Right cardiac atrium (tissue), 5 donors: ENCODE measurements at places on chromosomes 5 and 9. TPM values are rescaled to one million over a fixed set of nuclear protein-coding genes. Genes with fewer than 3 reads are reported as not detected.
A peak's percentile ranks its signal among the peaks of the same experiment; 100 is the strongest.

- peak; percentile 68 for DNase-seq
Observed at GRCh38 chr5:176639981-176640380, 7.3 kb upstream of the TSPAN17 start.

- DNase-seq = no peak
Observed at GRCh38 chr9:98038958-98039357, 17.6 kb upstream of the NANS start.

DNA sequence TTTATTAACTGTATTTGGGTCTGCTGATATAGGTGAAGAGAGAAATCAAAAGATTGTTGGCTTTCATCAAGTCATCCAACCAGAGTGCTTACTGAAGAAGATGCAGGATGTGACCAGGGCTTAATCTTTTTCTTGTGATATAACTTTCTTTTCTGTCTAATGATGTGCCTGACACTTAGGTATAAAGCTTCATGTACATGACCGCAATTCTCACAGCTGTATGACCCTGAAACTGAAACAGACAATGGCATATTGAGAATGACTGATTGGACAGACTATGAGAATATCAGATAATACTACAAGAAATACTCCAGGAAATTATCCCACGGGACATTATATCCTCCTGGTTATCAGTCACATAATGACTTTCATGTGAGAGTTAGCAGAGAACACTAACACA, 32.5 kb upstream of the FAM174A start:
- no peak for DNase-seq

DNA sequence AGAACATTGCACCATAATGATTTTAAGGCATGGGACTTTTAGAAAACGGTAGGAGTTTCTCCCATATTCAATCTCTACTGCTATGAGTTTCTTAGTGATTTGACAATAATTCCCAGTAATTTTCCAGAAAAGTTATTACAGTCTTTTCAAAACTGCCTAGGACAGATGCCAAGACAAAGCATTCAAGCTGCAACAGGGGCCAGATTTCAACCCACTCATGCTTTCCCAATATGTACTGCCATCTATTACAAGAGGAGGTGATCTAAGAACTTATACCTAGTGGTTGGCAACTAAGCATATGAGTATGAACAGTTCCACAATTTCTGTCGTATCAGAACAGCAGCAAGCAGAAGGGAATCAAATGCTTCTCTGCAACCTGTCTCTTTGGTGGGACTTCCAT, 95.1 kb upstream of the TMED7 start:
- DNase-seq = no peak

DNA sequence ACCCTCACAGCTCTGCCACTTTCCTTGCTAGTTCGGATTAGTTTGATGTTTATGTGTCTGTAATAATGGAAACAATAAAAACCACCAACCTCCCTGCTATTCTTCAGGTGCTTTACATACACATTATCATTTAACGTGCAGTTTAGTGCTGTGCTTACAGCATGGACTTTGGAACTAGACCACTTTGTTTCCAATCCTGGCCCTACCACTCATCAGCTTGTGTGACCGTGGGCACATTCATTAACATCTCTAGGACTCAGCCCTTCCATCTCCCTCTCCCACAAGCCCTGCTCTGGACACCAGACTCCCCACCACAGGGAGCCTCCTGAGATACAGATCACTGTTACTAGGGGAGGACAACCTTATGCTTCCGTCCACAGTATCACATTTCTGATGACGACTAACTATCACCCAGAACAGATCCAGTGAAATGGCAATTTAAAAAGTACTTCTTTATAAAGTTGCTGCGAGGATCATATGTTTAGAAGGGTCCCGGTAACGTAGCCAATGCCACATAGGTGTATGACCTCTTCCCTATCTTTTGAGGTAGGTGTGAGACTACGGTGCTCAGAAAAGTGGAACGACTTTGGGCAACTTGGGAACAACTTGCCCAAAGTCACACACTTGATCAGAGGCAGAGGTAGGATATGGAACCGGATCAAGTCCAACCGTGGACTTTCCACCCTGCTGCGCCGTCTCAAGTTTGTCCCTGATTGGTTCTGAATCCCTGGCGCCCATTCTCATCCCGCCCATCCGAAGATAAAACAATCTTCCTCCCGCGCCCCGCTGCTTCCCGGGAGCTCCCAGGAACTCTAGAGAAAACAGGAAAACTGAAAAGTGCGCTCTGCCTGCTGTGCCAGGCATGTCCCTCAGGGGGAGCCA, 132.4 kb upstream of the NIPBL start:
- DNase-seq = peak; percentile 63

DNA sequence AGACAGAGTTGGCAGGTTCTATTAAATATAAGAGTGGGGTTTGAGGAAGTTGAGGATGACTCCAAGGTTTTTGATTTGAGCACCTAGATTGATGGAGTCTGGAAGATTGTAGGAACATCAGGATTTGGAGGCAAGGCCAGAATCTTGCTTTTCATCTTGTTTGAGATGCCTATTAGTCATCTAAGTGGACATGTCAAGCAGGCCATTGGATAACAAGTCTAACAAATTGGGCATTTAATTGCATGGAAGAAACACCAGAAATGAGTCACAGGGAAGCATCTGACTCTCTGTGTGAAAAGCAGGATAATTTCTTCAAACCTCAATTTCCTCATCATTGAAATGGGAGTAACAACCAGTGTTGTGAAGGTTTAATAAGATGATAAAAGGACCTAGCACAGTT, 53.3 kb upstream of the ARL15 start:
- DNase-seq = no peak

DNA sequence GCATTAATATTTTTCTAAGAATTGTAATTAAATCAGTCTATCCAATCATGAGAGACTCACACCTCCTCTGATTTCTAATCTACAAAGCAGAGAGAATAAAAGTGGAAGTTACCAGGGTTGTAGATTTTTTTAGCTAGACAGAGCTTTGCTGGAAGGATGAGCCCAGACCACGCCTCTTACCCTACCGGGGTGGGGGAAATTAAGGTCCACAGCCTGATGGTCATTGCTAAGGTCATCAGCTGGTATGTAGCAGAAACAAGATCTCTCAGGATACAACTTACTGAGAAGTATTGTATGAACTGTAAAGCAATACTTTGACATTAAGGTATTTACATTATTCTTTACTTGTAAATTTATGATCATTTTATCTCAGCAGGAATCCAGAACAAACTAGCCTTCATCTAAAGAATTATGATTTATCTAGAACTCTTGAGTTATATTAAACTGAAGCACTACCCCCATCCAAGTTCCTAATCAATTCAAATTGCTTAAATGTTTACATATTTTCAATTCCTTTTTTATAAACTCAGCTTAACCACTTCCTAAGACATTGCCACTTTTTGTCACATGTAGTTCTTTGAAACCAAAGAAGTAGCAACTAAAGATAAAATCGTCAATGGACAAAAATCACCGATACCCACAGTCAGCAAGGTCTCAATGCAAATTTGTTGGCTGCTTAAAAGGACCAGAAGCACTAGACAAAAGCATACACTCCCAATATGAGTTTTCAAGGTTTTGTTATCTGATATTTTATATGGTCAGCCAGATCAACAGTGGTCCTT, 225.8 kb upstream of the DAPK1 start:
- DNase-seq = no peak

GRCh38 chr9:4424891-4425290, 65.4 kb upstream of the SLC1A1 start:
- no peak for DNase-seq

DNA sequence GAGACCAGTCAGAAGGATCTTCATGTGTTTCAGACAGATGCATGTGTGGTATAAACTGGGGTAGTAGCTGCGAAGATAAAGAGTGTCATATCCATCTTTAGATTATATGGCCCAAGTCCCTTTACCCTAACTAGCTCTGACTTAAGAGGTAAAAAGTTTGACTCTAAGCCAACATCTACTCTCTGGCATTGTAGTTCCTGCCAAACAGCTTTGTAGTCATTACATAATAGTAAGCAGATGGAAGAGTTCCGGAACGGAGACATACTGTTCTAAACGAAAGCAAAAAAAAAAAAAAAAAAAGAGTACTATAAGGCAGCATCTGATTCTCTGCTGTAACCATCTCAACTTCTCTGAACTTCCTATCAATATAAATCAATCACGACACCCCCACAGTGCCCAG, 48.8 kb downstream of the CEMIP2 start:
- DNase-seq = no peak

- no peak for DNase-seq
Observed at GRCh38 chr5:72441862-72442540, 65.2 kb downstream of the ZNF366 start.

DNA sequence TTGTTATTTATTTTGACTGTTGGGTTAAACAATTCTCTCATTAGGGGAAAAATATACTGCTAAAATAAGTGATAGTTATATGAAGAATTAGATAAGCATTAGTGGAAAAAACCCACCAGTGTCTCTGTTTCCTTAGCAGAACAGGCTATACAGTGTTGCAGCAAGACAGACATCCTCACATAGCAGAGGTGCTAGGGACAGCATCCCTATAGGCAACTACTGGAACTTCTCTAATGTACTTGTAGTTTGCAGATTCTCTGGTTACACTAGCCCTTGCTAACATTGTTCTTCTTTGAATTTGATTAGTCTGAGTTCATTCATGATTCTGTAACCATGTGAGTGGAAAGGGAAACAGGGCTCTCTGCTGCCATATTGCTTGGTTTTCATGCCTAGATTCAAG, 661.8 kb upstream of the RGMB start:
- no peak for DNase-seq

DNA sequence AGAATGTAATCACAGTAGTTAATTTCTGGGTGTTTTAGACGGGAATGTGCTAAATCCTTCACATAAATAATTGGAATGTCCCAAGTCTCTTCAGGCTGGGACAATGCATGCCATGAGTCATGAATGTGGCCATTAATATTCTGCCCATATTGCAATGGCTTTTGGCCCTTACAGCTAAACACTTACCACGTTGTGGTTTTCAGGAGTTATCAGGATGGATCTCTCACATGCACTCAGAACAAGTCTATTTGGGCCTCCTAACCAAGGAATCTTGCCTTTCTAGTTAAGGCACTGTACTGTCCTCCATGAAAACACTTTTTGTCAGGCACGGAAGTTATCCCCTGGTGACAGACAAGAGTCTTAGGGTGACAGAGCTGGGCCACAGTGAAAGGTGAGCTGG, 32.7 kb downstream of the PKD2L2 start:
- DNase-seq = no peak

GRCh38 chr9:89792189-89793123, 187.6 kb downstream of the GADD45G start:
- no peak for DNase-seq

DNA sequence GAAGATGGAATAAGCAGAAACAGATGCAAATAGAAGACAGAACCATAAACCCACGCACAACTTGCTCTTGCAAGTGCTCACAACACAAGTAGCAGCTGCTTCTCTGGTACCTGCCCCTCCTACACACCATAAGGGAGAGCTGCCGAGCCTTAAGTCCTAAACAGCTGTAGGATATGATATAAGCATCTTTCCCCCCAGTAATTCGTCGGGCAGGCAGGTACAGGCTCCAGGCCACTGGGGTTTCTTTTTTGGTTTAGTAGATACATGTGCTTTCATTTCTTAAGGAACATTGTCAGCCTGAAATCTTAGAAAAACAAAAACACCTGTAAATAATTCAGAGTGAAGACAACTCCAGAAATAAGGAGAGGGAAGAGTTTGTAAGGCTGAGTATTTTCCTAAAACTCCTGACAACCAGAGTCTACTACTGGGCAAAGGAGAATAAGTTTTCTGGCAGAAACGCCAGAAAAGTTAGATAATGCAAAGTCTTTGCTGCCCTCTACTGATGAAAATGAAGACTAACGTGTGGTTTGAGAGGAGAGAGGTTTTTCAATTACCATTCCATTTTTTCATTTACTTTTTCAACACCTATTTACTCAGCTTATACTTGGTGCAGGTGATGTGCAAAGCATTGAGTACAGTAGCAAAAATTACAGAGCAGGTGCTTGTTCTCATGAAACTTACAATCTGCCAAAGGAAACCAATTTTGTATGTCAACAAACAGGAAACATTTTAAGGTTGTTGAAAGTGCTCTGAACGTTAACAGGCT, 20.1 kb upstream of the TCERG1 start:
- DNase-seq = no peak

FGF1 gene
- 31.3 TPM for total RNA-seq

UHRF2 gene
- 19.9 TPM for total RNA-seq

GRCh38 chr9:2872250-2872930, 28.5 kb upstream of the PUM3 start:
- DNase-seq = no peak

ANKRD18A gene
- 7.8 TPM for total RNA-seq

DNA sequence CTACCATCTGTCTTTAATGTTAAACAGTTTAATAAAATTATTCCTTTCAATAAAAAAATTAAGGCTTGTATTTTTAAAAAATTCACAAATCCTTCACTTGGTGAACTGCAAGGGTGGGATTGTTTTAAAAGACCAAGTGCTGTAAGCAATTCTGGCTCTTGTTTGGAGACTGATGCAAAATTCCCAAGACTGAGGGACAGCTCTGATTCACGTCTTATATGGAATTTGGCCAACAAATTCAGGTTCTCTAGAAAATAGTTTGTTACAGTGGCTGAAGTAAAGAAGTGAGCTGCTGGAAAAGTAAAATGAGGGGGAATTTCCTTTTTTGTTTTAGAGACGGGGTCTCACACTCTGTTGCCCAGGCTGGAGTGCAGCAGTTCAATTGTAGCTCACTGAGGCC, 58.3 kb downstream of the PRELID2 start:
- no peak for DNase-seq

DNA sequence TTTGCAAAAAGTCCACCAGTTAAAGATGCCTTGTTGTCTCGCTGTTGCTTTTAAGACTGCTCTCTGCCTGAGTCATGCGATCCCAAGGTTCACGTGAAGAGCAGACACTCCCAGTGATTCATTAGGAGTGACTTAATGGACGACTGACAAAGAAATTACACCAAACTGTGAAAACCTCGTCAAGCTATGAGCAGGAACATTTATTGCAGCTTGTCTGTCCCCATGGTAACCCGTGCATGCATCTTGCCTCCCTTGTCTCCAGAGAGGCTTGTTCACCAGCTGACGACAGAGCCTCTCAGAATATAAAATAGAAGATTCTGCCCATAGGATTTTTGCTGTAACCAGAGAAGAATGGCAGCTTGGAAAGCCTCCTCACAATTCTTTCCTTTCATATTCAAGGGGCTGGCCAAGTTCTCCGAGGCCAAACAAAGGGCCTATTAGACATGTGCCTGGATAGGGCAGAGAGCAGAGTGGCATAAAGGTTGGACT, 352.7 kb downstream of the SPOCK1 start:
- DNase-seq = peak; percentile 64

DNA sequence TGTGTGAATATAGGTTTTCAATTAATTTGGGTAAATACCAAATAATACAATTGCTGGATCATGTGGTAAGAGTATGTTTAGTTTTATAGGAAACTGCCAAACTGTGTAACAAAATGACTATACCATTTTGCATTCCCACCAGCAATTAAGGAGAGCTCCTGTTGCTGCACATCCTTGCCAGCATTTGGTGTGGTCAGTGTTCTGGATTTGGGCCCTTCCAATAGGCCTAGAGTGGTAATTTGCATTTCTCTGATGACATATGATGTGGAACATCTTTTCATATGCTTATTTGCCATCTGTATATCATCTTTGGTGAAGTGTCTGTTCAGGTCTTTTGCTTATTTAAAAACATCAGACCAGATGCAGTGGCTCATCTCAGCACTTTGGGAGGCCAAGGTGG, 11.6 kb upstream of the RFK start:
- no peak for DNase-seq

FOXE1 gene
- not detected for total RNA-seq

CDH9 gene
- total RNA-seq = not detected

PPP1R2B gene
- not detected for total RNA-seq
